ENCODE measurements at places on chromosomes 12 and 14.

GRCh38 chr14:20438664-20439063 is 2.7 kb upstream of the KLHL33 start:
- no peak for DNase-seq

DNA sequence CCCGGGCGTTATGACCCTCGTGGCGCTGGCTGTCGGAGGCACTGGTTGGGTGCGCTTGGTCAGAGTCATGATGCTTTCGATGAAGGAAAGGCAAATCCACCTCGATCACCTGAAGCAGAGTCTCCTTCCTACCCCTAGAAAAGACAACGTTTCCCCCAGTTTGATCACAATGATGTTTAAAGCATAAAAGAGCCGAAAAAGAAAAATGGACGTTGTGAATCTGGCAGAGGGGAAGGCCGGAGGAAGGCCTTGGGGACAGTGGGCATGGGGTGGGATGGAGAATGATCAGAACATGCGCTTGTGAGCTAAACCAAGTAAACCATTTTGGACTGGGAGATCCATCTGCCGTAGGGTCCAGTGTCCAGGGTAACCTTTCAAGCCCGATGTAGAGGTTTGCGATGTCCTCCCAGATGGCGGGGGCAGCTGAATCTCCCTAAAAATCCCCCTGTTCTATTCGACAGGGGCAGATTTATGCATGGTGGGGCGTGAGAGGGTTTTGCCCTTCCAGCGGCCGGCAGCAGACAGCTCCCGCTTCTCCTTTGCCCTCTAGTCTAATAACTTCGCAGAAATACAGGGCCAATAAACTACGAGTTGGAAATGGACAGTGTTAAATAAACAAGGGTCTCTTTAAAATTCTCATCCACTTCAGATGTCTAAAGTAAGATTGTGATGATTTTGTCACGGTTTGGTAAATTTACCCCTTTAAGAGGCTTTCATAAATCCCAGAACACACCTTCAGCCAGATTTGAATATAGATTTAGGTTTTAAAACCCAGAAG is 2.3 kb upstream of the OTX2 start:
- no peak for DNase-seq

DNA sequence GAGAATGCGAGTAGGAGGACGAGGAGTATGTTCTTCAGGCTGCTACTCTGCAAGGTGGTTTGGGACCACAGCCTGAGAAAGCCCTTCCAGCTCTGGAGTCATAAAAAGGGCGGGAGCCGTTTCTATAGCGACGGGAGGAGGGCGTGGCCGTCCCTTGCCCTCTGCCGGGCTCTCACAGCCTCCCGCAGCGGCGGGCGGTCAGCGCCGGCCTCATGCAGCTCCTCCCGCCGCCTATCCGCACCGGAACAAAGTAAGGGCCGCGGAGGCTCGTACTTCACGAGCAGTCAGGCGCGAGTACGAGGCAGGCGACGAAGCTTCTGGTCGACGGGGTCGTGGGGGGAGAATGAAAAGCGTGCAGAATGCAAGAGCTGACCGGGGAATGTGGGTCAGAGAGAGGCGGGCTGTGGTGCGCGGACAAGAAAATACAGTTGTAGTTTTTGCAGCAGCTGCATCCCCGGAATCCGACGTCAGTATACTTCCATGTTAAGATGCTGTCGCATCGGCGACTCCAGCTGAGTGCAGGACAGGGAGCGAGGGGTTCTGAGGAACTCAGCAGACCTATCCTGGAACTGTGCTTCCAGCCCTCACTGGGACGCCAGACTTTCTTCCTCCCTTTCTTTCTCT is at the start of gene DYRK4:
DYRK4 (plus strand) TSS at position 175 of the 624 bp plus-strand sequence; CDS start at position 213, 38 bp downstream.
- DNase-seq = no peak

DNA sequence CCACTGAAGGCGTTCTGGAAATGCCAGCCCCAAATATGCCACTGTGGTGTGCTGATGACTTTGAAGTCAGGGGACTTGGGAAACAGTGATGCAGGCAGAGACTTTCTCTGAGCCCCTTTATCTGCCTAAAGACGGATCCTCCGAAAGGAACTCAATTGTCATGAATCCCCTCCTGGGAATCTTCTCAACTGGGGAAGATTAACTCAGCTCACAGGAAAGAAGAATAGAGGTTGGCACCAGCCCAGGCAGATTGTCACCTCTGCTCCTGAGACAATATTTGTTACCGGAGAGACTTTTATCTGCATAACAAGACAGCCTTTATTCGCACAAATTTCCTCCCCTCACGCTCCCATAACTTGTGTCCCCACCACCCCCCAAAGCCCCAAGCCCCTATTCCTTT is 414.4 kb downstream of the FUT8 start:
- DNase-seq = no peak

GRCh38 chr14:55353686-55354467 is 57.8 kb downstream of the ATG14 start:
- DNase-seq = peak; percentile 69

DNA sequence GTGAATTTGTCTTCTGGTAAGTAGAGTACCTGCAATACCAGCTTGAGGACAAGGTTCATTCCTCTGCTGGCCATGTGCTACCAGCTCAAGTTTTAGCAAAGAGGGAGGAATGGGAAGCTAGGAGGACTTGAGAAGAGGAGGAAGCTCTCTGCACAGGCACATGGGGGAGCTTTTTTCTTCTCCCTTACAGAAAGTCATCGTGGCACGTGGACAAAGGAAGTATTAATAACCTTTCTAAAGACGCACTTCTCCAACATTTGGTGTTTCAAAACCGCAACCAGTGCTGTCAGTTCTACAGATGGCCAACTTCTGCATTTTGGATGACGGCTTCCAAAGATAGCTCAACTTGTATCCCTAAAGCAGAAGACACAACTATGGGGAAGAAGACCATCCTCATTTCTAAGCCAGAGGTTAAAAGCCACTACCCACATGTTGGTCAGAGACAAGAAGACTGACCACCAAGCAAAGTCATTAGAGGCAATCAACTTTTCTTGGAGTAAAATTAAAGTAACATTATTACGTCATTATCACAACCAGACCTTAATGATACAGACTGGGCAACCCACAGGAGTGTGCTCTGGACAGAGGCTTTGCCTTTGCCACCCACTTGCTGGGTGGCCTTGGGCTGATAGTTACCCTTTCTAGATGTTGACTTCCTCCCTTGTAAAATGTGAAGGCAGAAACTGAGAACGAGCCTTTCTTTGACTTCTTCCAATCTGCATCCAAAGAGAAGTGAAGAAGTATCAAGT is 12.3 kb upstream of the TMED10 start:
- DNase-seq = no peak
